ENCODE measurements at places on chromosomes 2 and 18.

- DNase-seq, result no peak
Observed at GRCh38 chr2:98935111-98935770, 784 bp downstream of the CRACDL start.

DNA sequence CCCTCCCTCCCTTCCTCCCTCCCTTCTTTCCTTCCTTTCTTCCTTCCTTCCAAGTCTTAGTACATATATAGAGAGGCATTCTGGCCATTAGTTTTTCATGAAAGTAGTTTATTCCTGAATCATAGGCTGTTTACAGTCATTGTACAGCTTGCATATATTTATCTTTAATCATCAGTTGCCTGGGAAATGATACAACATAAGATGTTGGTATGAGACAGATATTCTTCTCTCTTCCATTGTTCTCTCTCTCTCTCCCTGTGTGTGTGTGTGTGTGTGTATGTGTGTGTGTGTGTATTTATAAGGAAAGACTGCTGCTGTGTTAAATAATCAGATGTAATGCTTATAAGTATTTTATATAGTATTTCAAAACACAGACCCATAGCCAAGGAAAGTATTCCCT, 289.8 kb upstream of the UBE2E3 start:
- no peak for DNase-seq

- DNase-seq, result no peak
Observed at GRCh38 chr18:23069898-23070297, 65.4 kb upstream of the CABLES1 start.

DNA sequence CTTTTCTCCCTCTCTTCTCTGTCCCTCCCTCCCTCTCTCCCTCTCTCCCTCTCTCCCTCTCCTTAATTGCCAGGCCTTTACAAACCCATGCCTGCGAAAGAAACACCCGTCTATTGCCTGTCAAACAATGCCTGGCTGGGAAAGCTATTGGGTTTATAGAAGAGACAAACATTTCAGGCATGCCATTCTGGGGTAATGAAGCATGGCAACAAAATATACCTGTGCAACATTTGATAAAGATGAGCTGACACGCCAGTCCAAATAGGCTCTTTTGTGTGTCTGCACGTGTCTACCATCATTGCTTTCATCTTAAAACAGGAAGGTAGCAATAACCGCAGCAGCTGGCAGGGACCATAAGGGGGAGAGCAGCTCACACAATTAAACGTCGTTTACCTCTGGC, 282.1 kb downstream of the ZNF516 start:
- DNase-seq, result no peak

- no peak for DNase-seq
Observed at GRCh38 chr2:207341804-207342203, 176.1 kb upstream of the KLF7 start.

- DNase-seq, result no peak
Observed at GRCh38 chr18:28432339-28432738, 255.4 kb upstream of the CDH2 start.

DNA sequence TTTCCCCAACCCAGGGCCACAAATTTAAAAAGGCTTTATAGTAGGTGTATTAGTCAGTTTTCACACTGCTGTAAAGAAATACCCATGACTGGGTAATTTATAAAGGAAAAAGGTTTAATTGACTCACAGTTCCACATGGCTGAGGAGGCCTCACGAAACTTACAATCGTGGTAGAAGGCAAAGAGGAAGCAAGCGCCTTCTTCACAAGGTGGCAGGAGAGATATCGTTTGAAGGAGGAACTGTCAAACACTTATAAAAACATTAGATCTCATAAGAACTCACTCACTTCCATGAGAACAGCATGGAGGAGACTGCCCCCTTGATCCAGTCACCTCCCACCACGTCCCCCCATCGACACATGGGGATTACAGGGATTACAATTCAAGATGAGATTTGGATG, 70.4 kb downstream of the FECH start:
- no peak for DNase-seq

DNA sequence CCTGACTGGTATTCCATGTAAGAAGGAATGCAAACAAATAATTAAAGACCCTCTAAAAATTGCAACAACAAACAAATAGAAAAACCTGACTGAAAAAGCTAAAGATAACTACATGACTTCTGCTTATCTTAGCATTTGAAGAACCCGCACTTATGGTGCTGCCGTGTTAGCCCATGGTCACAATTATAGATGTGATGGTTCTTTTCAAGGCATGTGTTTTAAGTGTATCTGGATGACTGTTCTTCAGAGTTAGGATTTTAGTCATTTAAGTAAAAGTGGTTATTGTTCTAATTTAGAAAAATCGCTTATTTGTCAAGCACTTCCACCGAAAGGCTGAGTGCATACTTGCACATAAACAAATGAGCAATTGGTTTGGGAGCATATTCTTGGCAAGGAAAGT, 77.3 kb downstream of the CPS1 start:
- DNase-seq, result no peak

- no peak for DNase-seq
Observed at GRCh38 chr2:42850016-42850805, 57.8 kb upstream of the HAAO start.

GRCh38 chr2:232321817-232322559, 56.6 kb upstream of the ALPP start:
- no peak for DNase-seq

GRCh38 chr2:29272311-29272710, 157.1 kb downstream of the CLIP4 start:
- no peak for DNase-seq

DNA sequence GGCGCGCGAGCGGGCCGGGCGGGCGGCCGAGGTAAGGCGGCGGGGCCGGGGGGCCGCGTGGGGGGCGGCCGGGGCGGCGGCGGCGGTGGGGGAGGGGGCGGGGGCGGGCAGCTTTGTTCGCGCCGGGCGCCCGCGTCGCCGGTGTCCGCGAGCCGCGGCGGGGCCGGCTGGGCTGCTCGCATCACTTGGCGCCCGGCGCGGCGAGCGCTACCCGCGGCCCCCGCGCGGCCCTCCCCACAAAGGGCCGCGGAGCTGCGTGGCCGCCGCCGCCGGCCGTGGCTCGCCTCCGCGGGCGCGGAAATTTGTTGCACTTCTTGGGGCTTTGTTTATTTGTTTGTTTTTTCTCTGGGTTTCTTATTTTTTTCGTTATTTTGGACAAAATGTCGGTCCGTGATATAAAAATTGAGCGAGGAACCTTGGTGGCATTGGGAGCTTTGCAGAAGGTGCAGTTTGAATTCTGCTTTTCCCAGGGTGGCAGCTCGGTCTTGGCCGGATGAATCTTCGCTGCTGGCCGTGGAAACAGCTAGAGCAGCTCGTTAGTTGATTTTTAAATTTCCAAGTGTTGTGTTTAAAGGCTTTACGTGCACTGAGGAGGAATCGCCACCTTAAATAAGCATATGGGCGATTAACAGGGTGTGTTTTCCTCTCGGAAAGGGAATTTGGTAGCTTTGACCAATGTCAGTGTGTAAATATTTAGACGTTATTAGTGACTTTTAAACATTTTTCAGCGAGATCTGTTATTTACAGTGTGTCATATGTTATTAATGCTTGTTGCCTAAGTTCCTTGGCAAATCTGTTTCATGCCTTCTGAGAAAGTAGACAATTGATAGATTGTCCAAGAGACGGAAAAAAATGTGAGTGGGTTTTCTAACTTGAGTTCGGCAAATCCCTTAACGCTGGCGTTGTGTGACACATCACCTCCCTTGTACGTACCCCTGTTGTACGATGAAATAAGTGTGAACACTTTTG, 822 bp downstream of the UBE2E3 start:
- DNase-seq, result no peak

GRCh38 chr2:231545105-231545902, 15.1 kb upstream of the NMUR1 start:
- DNase-seq, result peak; percentile 64

DNA sequence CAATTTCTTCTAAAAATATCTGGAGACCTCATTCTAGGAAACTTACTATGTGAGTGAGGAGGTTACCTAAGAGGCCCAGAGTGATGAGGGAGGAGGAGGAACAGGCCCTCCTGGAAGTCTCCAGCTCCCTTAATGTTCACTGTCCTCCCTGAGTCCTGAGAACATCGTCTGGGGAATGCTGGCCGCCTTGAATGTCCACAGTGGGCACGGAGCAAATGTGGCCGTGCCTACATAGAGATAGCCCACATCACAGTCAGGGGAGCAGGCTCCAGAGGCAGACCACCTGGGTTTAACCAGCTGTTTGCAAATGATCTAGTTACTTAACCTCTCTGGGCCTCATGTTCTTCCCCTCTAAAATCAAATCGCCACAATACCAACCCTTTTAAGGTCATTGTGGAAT, 83.0 kb upstream of the LPIN2 start:
- no peak for DNase-seq

DNA sequence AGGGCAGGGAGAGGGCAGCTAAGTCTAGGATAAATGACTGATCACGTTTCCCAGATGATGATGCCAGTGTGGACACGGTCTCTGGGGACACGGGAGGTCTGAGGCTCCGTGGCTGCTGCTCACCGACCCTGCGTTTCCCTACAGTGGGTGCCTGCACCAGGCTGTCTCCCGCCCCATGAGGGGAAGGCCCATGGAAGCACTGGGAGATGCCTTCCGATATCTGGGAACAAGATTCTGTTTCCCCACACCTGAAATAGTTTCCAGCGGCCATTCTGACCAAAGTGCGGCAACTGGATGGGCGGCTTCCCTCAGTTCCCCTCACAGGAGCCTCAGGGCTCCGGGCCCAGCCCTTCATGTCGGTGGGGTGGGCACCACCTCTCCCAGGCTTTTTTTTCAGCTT, 83.1 kb downstream of the EDAR start:
- DNase-seq, result no peak

DNA sequence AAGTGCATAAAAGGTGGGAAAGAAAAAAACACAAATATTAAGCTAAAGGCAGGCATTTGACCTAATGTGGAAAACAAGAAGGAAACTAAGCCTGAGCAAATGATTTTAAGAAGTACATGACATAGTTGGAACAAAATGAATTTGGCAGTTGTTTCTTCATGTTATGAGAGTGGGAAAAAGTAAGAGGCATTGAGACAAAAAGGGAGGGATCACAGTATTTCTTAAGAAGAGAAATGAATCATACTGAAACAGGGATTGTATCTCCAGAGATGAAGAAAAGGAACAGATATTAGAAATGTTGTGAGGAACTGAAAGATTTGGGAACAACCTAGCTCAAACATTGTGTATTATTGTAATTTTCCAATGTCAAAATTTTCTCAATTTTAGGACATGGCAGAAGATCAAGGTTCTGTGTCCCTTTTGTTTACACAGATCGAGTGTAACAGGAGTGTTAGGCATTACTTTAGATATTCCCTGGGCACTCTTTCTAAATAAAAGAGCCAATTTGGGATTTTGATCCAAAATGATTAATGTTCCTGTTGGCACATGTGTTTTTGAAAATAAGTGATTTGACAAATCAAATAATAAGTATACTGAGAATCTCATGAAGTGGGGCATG, 98.6 kb downstream of the CALCRL start:
- no peak for DNase-seq

GRCh38 chr2:136215908-136216472, 98.0 kb upstream of the CXCR4 start:
- DNase-seq, result no peak

- no peak for DNase-seq
Observed at GRCh38 chr2:41926614-41927580, 120.9 kb upstream of the PKDCC start.

DNA sequence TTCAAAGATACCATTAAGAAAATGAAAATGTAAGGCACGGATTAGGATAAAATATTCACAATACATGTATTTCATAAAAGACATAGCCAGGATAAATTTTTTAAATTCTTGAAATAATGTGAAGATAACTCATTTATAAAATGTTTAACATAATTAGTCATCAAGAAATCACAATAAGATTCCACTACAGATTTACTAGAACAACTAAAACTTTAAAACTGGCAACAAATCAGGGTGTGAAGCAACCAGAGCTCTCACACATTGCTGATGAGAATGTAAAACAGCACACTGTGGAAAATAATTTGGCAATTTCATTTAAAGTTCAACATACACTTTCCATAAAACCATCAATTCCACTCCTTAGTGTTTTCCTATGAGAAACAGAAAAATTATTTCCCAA, 89.6 kb upstream of the UBE2E3 start:
- no peak for DNase-seq

DNA sequence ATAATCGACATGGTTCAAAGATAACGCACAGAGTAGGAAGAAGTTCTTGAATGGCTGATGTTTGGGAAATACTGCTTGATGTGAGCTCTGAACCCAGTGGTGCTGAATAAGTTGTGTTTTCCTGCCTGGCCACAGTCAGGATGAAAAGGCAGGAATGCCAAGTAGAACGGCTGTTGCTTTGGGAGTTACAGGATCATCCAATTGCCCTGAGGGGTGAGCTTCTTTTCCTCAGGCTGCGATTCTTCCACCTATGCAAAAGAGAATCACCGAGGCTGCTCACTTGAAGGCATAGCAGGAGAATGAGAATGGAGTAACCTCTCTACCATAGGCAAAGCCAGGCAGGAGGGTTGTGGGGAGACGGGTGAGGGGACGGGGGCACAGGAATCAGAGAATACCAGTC, 14.4 kb upstream of the IGFBP2 start:
- no peak for DNase-seq

- no peak for DNase-seq
Observed at GRCh38 chr2:223854741-223855140, 17.4 kb upstream of the AP1S3 start.

DNA sequence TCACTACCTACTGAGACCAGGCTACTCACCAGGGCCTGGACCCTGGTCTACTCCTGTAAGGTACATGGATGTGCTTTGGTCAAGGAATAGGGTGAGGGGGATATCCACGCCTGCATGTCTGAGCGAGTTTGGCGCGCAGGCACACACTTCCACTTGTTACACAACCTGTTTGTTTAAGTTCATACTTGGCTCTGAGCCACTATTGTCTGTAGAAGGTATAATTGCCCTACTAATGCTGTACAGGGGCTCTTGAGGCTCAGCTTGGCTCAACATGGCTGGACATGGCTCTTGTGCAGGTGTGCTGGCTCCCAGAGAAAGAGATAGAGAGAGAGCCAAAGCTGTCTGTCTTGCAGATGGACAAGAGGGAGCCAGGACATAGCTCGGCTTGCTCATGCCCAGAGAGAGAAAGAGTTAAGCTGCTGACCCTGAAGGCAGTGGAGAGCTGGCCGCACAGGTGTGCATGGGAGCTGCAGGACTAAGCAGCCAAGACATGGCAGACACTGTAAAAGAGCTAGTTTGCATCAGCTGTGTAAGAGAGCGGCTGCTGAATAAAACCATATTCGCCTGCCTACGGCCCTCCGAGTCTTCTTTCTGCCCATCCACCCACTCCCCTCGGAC, 35.2 kb downstream of the NPPC start:
- DNase-seq, result no peak

GRCh38 chr2:194214192-194214591, 1442.8 kb upstream of the SLC39A10 start:
- DNase-seq, result no peak

DNA sequence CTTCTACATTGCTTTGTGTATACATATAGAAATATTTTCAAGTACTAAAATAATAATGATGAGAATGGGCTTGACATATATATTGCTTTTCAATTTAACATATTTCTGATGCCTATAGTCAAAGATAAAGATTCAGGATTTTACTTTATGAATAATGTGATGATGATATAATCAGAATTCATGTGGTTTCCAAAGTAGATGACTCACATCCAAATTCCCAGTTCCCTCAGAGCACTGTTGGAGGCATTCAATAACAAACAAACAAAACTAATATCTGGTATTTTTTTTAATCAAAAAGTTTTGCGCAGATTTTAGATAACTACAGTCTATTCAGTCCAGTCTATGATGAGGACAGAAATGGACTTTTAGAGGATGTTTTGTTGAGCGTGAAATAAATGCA, 2094.5 kb upstream of the CELF4 start:
- no peak for DNase-seq

Data from activated naive CD8-positive, alpha-beta T cell treated with anti-CD3 and anti-CD28 coated beads, Interleukin-2, amount 10 ng/mL, durations not matched to agents 7 days and 5 days (primary cell).